ENCODE measurements at places on chromosomes 1 and 21.

DNA sequence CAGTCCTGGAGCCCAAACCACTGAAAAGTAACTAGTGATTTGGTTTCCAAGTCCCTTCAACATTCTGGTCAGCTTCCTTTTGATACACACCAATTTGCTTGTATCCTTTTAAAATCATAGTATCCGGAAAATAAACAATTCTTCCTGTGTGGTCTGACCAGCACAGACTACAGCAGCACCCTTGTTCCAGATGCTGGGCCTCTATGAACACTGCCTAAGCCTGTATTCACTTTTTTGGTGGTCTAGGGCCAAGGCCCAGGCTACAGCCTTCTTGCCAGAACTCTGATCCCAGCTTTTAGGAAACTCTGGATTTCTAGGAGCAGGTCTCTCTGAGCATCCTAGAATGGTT lies 801 bp upstream of the DDAH1 start:
- DNase-seq: no peak

GRCh38 chr1:92876351-92876750 lies 44.5 kb downstream of the RPL5 start:
- DNase-seq: no peak

GRCh38 chr1:231411036-231411531 lies 11.0 kb downstream of the EGLN1 start:
- DNase-seq: no peak

GRCh38 chr1:212035835-212036605 lies 472 bp downstream of the DTL start:
- no peak for DNase-seq

DNA sequence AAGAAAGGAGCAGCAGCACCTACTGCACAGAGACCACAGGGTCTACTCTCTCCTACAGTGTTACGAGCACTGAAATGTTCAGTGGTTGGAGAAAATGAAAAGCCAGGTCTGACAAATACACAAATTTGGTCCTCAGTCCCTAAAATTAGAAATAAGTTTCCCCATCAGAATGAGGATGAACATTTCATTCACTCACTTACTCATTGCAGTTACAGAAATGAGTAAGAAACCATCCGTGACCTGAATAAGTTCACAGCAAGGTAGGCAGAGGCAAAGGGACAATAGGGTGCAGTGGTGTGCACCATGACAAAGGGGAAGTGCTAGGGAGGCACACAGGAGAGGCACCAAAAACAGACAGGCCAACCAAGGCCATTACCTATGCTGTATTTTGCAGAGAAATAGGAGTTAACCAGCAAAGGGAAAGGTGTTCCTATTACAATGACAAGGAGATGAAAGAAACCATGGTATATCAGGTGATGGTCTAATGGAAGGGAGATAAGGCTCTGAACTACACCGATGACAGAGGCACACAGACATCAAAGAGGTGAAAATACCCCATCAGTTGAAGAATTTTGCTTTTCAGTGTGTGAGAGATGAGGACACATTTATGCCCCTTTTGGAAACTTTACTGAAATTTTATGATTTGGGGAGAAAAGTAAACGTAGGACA lies 29.4 kb downstream of the VAV3 start:
- DNase-seq: no peak

Measured in esophagus squamous epithelium (tissue), 5 donors.